C1 segment of cervical spinal cord (tissue), 14 donors: ENCODE measurements at places on chromosomes 11 and 22.

DNA sequence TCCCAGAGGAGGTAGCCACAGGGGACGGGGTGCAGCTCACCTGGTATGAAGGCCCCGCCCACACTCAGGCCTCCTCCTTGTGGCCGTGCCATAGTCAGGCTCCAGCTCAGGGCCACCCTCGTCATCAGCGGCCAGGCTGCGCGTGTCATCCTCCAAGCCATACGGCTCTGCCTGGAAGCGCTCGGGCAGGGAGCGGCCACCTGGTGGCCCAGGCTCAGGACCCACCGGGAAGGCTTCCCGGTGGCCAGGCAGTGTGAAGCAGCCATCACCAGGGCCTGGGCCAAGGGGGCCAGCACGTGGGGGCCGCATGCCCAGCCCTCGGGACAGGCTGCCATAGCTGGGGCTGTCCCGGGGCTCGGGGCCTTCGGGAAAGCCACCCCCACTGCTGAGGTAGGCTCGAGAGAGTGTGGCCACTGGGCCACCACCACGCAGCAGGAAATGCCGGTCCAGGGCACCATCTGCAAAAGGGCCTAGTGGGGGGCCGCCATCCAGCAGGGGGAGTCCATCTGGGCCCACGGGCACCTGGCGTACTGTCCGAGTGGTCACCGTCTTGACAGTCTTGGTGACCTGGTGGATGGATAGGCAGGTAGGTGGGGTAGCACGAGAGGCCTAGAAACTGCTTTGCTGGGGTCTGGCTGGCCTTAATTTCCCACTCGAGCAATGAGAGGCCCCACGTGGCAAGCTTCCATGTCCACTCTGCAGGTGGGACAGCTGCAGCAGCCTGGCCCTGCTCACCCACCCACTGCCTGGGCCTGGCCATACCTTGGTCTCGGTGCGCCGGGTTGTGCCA, 35.3 kb downstream of the ARVCF start:
- no peak for DNase-seq

- no peak for DNase-seq
These were observed 224.6 kb downstream of the MN1 start for GRCh38 chr22:27576815-27577573.

DNA sequence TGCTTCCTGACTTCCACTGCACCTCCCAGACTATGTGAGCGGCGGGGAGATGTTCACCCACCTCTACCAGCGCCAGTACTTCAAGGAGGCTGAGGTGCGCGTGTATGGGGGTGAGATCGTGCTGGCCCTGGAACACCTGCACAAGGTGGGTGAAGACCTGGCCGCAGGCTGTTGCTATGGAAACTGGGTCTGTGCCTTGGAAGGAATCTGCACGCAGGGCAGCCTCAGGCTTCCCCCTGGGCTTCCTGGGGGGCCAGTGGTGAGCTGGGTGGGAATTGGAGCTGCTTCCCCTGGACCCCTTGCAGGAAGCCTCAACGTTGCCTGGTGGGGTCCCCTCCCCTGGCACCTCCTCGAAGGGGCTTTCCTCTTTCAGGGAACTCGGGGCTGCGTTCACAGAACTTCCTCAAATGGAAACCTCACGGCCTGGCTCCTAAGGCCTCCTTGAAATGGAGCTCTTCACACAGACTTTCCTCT, 1.5 kb downstream of the RPS6KA4 start:
- no peak for DNase-seq

GRCh38 chr11:42657169-42657568, 654.6 kb upstream of the API5 start:
- no peak for DNase-seq

GRCh38 chr22:33526434-33527107, 393.7 kb downstream of the LARGE1 start:
- DNase-seq, result no peak

DNA sequence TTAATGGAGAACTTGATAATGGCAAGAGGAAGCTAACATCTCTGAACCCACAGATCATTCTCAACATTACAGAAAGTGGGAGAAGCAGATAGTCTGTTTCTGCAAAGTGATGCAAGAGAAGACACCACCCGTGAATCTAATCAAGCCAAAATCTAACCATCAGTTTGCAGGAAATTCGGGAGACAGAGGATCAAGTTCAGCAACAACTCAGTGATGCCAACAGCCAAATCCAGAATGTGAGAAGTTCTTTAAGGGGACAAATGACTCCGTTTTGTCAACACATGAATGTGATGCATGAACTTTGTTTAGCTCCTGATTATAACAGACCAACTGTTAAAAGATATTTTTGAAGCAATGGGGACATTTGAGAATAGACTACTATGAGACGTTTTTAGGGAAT, 95.2 kb upstream of the LDLRAD3 start:
- DNase-seq, result no peak

- no peak for DNase-seq
These were observed 8.2 kb downstream of the UBASH3B start for GRCh38 chr11:122663764-122664163.

DNA sequence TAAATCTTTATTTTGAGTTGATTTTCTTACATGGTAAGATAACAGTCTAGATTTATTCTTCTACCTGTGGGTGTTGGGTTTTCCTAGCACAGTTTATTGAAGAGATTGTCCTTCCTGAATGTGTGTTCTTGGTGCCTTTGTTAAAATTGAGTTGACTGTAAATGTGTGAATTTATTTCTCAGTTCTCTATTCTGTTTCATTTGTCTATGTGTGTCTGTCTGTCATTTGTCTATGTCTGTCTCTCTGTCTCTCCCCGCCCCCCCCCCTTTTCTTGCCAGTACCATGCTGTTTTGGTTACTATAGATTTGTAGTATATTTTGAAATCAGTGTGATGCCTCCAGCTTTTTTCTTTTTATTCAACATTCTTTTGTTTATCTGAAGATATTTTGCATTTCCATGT, 114.7 kb upstream of the SERPIND1 start:
- DNase-seq, result no peak

DNA sequence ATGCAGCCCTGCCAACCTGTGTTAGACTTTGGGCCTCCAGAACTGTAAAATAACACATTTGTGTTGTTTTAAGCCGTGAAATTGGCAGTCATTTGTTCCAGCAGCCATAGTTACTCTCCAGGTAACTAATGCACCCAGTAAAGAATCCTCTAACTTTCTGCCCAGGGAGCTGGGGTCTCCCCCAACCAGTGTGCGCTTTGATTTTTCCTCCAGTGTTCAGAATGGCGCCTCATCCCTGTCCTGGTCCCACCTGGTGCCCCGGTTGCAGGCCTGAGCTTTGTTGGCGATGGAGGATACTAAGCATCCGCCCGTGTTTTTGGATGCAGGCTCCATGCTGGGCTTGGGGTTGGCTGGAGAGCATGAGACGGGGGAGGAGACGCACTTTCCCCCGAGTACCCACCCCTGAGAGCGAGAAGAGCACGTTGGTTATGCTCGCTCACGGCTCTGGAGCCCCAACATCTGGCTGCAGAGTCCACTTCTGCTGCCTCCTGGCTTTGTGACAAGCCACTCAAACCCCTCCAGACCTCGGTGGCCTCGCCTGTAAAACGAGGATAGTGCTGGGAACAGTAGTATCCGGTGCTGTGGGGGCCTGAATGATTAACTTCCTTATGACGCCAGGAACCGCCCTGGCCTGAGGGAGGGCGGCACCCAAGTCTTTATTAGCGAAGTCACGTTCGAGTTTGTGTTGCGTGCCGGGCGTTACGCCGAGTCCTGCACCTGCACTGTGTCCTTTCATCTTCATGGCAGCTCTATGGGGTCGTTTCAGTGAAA, 25.8 kb downstream of the MRGPRD start:
- DNase-seq, result no peak

DNA sequence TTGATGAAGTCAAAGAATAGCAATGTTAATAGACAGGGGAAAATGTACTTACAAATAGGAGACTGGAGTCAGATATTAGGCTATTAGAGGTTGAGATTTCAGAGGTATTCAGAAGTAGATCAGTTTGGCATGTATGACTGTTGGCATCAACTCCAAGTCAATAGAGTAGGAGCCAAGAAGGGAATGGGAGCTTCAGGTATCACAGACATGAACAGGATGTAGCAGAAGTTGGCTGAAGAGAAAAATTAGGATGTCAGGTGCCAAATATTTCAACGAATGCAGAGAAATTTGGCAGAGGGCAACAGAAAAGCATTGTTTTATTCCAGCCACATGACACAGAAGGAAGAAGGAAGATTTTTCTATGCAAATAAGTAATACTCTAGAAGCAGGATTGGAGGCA, 69.7 kb downstream of the GLYATL1 start:
- no peak for DNase-seq

- no peak for DNase-seq
These were observed 691.6 kb downstream of the NTM start for GRCh38 chr11:132062031-132062430.

DNA sequence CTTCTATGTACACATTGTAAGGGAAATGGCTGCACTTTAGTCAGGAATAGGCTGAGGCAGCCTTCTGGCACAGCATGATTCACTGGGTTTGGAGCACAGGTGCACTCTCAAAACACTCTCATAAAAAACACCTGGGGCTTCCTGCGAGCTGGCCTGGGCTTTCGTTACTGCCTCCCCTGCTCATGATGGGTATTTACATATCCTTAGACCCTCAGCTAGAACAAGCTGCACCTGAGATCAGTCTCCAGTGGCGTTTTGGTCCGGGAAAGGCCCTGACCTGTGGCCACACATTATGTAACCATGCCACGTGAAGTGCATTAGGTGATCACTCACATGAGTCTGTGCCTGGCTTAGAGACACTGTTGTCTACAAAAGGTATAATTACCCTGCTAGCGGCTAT, 321.7 kb downstream of the TMEM135 start:
- no peak for DNase-seq

GRCh38 chr11:78379039-78379670, 38.5 kb downstream of the GAB2 start:
- DNase-seq, result no peak

GRCh38 chr22:41825376-41825775, 7.5 kb upstream of the SREBF2 start:
- DNase-seq, result no peak

DNA sequence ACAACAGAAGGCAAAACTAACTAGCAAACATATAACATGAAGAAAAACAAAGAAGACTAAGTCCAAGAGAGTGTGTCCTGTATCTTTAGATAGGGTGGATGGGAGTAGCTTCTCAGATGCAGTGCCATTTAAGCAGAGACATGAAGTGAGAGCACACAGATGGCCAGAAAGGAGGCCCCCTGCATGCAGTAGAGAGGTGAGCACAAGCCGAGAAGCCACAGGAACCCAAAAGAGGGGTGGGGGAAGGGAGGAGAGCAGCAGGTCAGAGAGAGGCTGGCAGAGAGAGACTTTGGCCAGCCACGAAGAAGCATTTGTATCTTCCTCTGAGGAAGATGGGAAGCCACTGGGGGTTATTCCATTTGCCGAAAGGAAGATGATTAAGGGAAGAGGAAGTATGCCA, 86.7 kb downstream of the NTM start:
- DNase-seq, result no peak

DNA sequence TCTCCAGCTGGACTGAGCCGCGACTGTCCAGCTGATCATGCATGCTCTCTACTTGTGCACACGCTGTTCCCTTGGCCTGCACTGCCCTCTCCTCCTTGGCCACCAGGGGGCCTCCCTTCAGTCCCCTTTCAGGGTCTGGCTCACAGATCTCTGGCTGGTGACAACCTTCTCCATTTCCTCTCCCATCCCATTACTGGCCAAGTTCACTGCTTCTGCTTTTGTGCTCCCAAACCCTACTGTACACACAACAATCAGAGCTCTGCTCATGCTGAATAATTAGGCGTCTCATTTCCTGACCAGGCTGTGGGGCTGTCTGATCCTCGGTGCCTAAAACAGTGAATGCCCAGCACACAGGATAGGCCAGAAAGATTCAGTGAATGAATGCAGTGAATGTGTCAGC, 224.0 kb upstream of the NARS2 start:
- DNase-seq, result no peak

DNA sequence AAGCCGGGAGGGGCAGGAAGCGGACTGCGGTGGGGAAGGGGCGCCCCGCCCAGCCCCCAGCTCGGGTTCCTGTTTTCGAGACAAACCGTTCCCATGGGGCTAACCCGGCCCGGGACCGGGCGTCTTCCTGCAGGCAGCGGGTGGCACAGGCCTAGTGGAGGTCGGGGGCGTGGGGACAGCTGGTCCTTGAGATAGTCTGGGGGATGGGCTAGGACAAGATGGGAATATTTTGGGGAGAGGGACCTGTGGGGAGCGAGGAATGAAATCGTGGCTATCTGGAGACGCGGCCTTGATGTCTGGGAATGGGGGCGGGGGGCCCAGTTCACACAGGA, 1.2 kb upstream of the RASGRP2 start:
- DNase-seq, result peak; percentile 46

GRCh38 chr11:21307874-21308273, 638.5 kb downstream of the NELL1 start:
- DNase-seq, result no peak
